ENCODE measurements at places on chromosomes 6 and 20.

DNA sequence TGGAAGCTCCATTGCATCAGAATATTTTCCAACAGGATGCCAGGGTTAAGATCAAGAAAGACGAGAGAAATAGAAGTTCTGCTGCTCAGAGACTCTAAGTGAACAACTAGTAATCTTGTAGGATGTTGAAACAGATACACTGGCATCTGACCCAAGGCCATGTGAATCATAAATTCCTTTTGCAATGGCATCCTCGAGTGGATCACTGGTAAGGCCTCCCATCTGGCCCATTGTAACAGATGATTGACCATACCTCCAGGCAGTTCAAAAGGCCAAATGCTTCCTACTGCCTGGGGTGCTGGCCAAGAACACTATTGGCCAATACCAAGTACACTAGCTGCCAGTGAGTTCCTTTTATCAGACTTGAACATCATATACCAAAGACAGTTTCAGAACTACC, 9.9 kb upstream of the SLC17A3 start:
- no peak for DNase-seq

GRCh38 chr6:101907356-101908217, 514.1 kb downstream of the GRIK2 start:
- DNase-seq = no peak

DNA sequence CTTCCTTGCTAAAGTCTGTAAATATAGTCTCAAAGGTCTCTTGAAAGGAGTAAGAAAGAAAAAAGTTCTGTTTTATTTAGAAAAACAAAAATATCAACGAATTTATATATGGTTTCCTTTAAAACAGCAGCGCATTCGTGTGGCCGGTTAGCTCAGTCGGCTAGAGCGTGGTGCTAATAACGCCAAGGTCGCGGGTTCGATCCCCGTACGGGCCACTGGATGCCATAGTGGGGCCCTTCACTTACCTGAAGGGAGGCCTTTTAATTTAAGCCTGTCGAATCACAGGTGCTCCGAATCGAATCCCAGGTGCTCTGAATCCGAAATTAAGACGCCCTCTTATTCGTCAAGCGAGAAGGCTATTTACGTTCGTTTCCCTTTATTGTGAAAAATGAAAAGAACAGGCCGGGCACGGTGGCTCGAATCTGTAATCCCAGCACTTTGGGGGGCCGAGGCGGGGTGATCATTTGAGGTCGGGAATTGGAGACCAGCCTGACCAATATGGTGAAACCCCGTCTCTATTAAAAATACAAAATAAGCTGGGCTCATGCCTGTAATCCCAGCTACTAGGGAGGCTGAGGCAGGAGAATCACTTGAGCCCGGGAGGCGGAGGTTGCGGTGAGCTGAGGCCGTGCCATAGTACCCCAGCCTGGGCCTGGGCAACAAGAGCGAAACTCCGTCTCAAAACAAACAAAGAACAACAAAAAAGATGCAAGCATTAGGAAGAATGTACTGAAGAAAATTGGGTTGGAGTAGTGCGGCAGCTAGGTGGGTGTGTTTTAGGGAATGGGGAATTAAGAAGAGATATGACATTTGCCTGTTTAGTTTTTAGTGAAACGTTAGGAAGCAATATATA, 195.8 kb upstream of the ZNF184 start:
- no peak for DNase-seq

GRCh38 chr20:61049684-61050083, 202.4 kb upstream of the CDH4 start:
- DNase-seq = no peak

DNA sequence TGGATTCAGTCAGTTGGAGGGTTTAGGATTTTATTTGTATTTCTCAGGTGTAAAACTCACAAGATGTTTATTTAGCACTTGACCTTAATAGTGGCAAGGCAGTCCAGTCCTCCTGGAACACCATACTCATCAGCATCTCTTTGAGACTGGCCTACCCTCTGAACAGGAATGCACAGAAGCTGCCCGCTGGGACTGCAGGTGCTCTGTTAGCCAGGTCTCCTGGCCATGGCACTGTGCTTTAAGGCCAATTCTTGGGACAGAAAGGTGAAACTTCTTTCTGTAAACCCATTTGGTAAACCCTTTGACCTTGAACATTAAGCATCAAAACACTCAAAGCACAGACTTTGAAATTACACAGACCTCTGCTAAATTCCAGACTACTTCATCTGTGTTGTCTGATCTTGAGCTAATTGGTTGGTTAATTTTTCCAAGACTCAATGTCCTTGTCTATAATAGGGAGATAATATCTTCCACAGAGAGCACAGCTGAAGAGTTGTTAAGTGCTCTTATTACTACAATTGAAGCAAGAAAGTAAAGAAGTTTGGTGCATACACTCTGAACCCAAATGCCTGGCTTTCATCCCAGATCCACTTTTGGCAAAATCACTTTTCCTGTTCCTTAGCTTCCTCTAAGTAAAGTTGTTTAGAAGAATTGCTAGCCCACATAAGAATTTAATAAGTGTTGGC, 54.9 kb upstream of the NT5E start:
- DNase-seq = no peak

GRCh38 chr6:129105035-129105434, 222.1 kb downstream of the LAMA2 start:
- no peak for DNase-seq

DNA sequence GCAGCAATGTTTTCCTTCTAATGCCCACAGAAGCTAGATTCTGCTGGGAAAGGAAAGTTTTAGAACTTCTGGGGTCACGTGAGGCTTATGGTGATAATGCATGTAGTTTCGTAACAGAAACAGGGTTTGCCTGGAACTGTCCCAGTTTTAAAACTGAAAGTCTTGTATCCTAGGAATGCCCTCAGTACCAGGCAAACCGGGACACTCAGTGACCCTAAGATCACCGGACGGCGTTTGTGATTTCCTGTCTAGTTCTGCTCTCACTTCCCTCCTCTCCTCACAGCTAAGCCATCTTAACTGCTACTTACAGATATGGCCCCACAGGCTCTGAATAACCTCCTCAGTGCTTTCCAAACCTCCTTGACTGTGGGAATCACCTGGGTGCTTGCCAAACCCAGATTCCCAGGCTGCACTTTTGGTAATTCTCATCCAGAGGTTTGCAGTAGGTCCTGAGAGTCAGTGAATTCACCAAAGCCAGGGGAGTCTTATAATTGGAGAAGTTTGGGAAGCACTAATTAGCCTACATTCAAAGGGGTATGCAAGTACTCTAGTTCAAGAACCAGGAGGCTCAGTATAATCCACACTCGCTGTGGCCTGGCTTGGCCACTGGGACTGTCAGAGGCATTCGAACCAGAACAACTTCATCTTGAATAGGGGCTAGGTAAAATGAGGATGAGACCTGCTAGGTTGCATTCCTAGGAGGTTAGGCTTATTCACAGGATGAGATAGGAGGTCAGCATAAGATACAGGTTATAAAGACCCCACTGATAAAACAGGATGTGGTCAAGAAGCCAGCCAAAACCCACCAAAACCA, 231.6 kb upstream of the MYLIP start:
- DNase-seq = no peak

DNA sequence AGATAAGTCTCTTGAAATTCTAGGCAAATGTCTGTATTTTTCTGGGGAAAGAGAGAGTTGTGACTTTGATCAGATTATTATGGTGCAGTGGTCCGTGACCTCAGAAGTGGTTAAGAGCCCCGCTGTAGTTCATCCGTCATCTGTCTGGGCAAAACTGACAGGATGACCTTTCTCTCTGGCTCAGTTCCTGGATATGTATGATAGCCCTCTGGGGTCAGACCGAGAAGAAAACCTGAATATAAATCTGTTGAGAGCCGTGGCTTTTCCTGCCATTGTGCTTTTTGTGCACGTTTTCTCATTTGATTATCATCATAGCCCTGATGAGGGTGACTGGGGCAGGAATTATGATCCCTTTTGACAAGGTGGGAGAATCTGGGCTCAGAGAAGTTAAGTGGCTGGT, 26.5 kb downstream of the GHRH start:
- DNase-seq = no peak

GRCh38 chr6:71446057-71446456, 157.4 kb downstream of the OGFRL1 start:
- DNase-seq = no peak

GRCh38 chr20:32296412-32296811, 19.0 kb downstream of the KIF3B start:
- no peak for DNase-seq

DNA sequence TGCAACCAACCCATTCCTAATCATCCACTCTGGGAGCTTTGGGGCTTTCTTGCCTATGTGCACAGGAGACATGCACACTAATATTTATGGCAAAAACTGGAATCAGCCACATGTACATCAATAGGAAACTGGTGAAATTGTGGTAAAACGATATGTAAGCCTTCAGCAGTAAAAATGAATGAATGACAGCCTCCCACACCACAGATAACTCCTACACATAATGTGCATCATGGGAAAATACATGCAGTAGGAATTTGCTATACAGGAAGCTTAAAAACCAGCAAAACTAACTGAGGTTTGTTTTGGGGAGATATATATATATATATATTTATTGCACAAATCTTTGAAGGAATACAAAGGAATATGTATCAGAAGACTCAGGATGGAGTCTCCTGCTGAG, 47.6 kb downstream of the HLA-G start:
- no peak for DNase-seq

DNA sequence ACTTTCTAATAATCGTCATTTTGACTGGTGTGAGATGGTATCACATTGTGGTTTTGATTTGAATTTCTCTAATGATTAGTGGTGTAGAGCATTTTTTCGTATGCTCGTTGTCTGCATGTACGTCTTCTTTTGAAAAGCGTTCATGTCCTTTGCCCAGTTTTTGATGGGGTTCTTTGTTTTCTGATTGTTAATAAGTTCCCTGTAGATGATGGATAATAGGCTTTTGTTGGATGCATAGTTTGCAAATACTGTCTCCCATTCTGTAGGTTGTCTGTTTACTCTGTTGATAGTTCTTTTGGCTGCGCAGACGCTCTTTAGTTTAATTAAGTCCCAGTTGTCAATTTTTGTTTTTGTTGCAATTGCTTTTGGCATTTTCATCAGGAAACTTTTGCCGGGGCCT, 32.3 kb upstream of the XRN2 start:
- no peak for DNase-seq

GRCh38 chr6:4948781-4949450, 54.9 kb downstream of the RPP40 start:
- DNase-seq = no peak

GRCh38 chr6:134065706-134066105, 13.3 kb upstream of the SLC2A12 start:
- no peak for DNase-seq

DNA sequence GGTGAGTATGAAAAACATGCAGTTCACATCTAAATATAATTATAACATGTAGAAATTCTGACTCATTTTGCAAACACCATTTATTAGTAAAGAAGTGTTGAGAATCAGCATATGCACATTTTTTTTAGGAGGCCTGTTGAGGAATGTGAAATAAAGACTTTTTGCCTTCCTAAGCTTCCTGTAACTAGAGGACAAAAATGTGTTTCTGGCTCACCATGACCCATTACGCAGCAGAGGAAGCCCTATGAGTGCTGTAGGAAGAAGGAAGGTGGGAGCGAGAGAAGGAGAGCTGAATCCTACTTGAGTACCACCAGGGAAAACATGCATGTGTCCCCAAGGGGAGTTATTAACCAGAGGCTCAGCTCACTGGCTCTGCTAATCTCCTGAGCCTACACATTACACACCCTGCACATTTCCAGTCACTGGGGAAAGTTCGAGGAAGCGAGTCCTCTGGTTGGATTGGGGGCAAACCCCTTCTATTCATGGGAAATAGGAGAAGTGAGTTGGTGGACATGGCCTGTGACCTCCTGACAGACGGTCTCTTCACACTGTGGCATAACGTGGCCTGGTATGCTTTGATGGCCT, 540.5 kb upstream of the JAG1 start:
- DNase-seq = no peak

DNA sequence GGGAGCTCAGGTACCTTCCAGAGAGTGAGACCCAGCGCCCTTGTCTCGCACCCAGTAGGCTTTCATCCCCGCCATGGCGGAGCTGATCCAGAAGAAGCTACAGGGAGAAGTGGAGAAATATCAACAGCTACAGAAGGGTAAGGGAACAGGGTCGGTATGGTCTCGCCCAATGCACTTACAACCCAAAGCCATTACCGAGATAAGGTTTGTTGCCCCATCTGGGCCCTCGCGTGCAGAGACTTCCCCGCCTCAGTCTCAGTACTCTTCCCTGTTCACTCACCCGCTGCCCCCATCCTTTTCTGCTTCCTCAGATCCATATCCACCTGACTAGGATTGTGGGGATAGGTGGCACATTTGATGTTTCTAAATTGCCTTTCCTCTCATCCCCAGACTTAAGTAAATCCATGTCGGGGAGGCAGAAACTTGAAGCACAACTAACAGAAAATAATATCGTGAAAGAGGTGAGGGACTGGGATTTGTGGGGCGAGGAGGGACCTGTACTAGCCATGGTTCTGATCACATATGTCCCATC, 449 bp downstream of the PFDN6 start:
- no peak for DNase-seq

GRCh38 chr6:54802775-54803634, 43.6 kb upstream of the FAM83B start:
- no peak for DNase-seq

- DNase-seq = no peak
Measured at GRCh38 chr6:130973521-130974277, 89.3 kb downstream of the EPB41L2 start.

- DNase-seq = no peak
Measured at GRCh38 chr6:25136854-25137253, 142.3 kb upstream of the CARMIL1 start.

DNA sequence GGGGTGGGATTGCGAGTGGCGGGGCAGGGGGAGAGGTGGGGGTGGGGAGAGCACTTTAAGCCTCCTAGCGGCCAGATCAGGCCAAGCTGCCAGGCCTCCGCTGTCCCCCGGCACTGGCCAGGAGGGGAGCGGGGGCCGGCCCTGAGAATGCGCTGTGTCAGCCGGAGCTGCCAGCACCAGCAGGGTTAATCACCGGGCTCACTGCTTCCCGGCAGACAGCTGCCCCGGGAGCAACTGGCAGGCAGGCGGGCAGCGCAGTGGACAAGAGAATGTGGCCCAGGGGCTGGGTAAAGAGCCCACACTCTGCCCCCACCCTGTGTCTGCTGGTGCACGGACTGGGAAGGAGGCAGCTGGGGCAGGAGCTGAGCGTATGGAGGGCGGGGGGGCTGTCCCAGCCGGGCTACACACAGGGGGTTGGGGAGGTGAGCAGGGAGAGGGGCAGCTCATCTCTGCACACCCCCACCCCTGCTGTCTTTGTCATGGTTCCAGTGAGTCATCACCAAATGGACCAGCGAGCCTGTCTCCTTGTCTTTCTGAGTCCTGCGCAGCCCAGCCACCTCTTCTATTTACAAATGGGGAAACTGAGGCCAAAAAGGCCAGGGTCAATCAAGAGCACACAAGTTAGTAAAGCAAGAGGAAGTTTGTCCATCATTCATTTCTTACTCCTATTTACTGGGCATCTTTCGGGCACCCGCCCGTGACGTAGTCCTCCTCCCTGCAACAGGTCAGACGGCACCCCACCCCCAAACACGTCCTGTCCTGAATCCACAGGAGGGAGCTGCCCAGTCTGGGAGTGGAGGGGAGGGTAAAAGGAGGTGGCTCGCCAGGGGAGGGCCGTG, 2.1 kb upstream of the LAMA5 start:
- DNase-seq = no peak

All from GM12891 (cell line).